NCI-H1930 (cell line): ENCODE measurements at places on chromosomes 11 and 22.

DNA sequence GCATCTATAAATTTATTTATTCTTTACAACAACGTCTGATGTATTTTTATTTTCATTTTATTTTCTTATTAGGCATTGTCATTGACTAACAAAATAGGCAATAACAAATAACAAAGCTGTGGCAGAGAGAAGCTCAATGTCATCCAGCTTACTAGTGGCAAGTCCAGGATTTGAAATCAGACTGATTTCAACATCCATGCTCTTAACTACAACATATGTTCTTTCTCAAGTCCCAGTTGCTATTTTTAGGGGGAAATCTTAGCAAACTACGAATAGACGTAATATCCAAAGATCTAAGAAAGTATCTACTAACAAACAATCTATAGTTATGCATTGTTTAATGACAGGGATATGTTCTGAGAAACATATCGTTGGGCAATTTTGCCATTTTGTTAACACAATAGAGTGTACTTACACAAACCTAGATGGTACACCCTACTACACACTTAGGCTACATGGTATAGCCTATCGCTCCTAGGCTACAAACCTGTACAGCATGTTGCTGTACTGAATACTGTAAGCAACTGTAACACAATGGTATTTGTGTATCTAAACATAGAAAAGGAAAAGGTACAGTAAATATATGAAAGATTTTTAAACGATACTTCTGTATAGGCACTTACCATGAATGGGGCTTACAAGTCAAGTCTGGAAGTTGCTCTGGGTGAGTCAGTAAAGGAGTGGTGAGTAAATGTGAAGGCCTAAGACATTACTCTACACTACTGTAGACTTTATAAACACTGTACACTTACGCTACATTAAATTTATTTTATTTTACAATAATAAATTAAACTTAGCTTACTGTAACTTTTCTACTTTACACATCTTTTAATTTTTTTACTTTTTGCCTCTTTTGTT lies 151.3 kb downstream of the DLG2 start:
- no peak for DNase-seq

DNA sequence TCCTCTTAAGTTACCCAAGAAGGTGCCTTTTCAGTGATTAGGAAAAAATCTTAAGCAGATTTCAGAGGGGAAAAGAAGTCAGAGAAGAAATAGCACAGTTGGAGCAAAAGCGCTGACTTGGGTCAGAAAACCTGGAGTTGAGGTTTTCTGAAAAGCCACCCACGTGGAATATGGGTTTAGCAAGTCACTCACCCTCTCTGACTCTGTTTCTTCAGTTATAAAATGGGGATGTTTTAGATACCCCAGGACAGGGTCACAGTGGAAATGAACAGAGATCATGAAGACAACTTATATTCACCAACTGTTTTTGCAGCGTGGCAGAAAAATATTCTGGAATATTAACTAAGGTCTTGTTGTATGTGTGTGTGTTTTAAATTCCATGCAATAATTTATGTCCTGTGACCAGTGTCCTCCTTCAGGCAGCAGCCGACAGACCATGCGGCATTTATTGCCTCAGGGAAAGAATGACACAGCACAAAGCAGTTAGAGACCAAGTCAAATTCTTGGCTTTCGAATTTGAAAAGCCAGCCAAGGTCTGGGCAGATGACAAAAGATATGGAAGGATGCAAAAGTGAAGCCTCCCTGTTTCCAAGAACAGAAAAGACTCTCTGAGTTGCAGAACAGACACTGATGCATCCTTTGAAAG lies 119.9 kb downstream of the MIAT start:
- no peak for DNase-seq

GRCh38 chr11:61162092-61162941 lies 1.1 kb upstream of the VPS37C start:
- peak; percentile 48 for DNase-seq

DNA sequence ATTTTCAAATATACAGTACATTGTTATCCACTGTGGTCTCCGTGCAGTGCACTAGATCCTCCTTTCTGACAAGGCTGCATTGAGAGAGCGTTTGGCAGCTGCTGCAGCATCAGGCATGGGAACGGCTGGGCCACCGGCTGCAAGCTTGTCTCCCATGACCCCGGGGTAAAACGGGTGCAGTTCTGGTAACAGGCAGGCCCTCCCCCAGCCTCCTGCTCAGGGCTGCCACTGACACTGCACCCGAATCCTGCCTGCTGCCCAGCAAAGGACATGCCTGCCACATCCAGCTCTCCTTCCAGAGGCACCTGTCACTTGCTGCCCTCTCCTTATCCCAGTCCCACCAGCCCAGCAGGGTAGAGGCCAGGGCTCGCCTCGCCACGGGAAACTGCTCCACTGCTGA lies 124.5 kb upstream of the TMEM45B start:
- DNase-seq = no peak

- DNase-seq = peak; percentile 37
These were observed 4.4 kb downstream of the SLC2A11 start for GRCh38 chr22:23862103-23862502.

DNA sequence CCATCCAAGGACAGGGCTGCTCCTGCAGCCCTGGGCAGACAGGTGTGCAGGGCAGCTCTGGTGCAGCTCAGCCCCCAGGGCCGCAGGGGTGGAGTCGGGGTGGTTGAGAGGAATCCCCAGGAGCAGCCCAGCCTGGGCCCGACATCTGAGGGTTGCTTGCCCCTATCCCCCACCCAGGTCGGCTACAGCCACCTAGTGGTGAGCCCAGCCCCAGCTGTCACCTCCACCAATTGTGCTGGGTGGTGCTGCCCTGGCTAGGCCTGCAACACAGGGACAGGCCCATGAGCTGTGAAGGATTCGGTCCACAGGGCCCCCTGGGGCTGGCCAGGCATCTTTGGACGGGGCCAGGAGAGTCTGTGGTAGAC lies 29.6 kb downstream of the RTN4R start:
- DNase-seq = no peak

- DNase-seq = no peak
These were observed 22.1 kb upstream of the SYT7 start for GRCh38 chr11:61602775-61603569.

GRCh38 chr22:38437416-38437815 lies 17.6 kb downstream of the KCNJ4 start:
- no peak for DNase-seq

GRCh38 chr11:46345131-46345597 lies 2.1 kb upstream of the DGKZ start:
- no peak for DNase-seq

- no peak for DNase-seq
These were observed 88.1 kb downstream of the SBF2 start for GRCh38 chr11:10205928-10206327.

DNA sequence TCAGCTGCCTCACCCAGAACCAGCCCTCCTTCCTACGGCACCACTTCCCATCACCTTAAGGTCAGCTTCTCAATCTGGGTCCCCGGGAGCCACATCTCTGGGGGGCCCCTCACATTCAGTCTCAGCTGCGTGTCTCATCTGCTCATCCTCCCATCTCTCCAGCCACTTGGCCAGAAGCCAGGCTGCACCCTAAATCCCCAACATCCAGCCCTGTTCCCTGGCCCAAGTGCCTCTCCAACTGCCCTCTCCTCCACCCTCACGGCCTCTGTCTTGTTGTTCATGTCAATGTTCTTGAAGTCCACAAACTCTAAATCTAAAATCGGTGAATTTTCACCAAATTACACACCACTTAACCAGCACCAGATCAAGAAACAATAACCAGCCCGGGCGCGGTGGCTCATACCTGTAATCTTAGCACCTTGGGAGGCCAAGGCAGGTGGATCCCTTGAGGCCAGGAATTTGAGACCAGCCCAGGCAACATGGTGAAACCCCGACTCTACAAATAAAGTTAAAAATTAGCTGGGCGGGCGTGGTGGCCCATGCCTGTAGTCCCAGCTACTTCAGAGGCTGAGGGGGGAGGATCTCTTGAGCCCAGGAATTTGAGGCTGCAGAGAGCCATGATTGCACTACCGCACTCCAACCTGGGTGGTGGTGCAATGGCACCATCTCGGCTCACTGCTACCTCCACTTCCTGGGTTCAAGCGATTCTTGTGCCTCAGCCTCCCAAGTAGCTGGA lies 33.7 kb downstream of the A4GALT start:
- DNase-seq = no peak

- DNase-seq = no peak
These were observed 831 bp upstream of the TMEM135 start for GRCh38 chr11:87036756-87037449.

GRCh38 chr11:12854297-12854661 lies 154.8 kb upstream of the RASSF10 start:
- no peak for DNase-seq

- DNase-seq = no peak
These were observed 126.6 kb downstream of the KCNC1 start for GRCh38 chr11:17861036-17861755.
